Aortic smooth muscle cell (primary cell): ENCODE measurements at places on chromosomes 2 and 18. TPM values are rescaled to one million over a fixed set of nuclear protein-coding genes. Genes with fewer than 3 reads are reported as not detected.

ELOA2 gene
- not detected in 2 replicates for total RNA-seq

IL1R2 gene
- 0.66 and 0.81 TPM in 2 replicates for total RNA-seq

TFPI gene
- 301 and 437 TPM in 2 replicates for total RNA-seq

SLC35G4 gene
- total RNA-seq, result not detected in 2 replicates

CPO gene
- 0.12 and 0.13 TPM in 2 replicates for total RNA-seq

PIEZO2 gene
- 0.31 and 4.1 TPM in 2 replicates for total RNA-seq

UGT1A10 gene
- not detected in 2 replicates for total RNA-seq

PARD6G gene
- 0.13 and 0.19 TPM in 2 replicates for total RNA-seq

RIT2 gene
- total RNA-seq, result not detected in 2 replicates

RETSAT gene
- 52.8 TPM in 2 replicates for total RNA-seq

RFTN2 gene
- total RNA-seq, result 19.7 and 25.6 TPM in 2 replicates

KCNK3 gene
- 3.7 and 8.2 TPM in 2 replicates for total RNA-seq

NIF3L1 gene
- 23.9 and 32.9 TPM in 2 replicates for total RNA-seq

LRATD1 gene
- 0.26 TPM in 1 of 2 replicates, not detected in the other for total RNA-seq

AFG3L2 gene
- total RNA-seq, result 40.0 and 44.1 TPM in 2 replicates

ACMSD gene
- total RNA-seq, result not detected in 2 replicates

UPP2 gene
- total RNA-seq, result not detected in 2 replicates

UGT1A5 gene
- not detected in 2 replicates for total RNA-seq

TUBA4B gene
- total RNA-seq, result not detected in 2 replicates

TUBB6 gene
- 471 and 805 TPM in 2 replicates for total RNA-seq

M1AP gene
- total RNA-seq, result 0.06 and 0.26 TPM in 2 replicates

ASB1 gene
- total RNA-seq, result 55.5 and 58.2 TPM in 2 replicates

RPS27A gene
- 642 and 718 TPM in 2 replicates for total RNA-seq

CREG2 gene
- 0.37 and 1.1 TPM in 2 replicates for total RNA-seq

GPR35 gene
- 0.19 and 0.26 TPM in 2 replicates for total RNA-seq

GPR45 gene
- total RNA-seq, result not detected in 2 replicates

PFN4 gene
- total RNA-seq, result 0.53 and 0.56 TPM in 2 replicates

CCT7 gene
- total RNA-seq, result 259 and 320 TPM in 2 replicates

UGT1A3 gene
- total RNA-seq, result not detected in 2 replicates

THSD7B gene
- 0.40 and 0.81 TPM in 2 replicates for total RNA-seq

AOX1 gene
- 23.0 and 62.9 TPM in 2 replicates for total RNA-seq

ARHGEF33 gene
- total RNA-seq, result 0.37 and 0.40 TPM in 2 replicates

EVX2 gene
- not detected in 2 replicates for total RNA-seq

FIGN gene
- total RNA-seq, result 1.3 and 2.2 TPM in 2 replicates

CYP27A1 gene
- total RNA-seq, result 13.5 and 18.1 TPM in 2 replicates

IRS1 gene
- total RNA-seq, result 6.2 and 9.4 TPM in 2 replicates

CLEC4F gene
- not detected in 2 replicates for total RNA-seq

SP9 gene
- not detected in 2 replicates for total RNA-seq

SIX3 gene
- not detected in 2 replicates for total RNA-seq

FNDC4 gene
- 87.1 and 98.2 TPM in 2 replicates for total RNA-seq

TBR1 gene
- under 0.01 TPM in 1 of 2 replicates, not detected in the other for total RNA-seq

FECH gene
- 28.4 and 34.7 TPM in 2 replicates for total RNA-seq

ANKMY1 gene
- total RNA-seq, result 5.0 and 5.5 TPM in 2 replicates
